ENCODE measurements at places on chromosomes 16 and 17.

DNA sequence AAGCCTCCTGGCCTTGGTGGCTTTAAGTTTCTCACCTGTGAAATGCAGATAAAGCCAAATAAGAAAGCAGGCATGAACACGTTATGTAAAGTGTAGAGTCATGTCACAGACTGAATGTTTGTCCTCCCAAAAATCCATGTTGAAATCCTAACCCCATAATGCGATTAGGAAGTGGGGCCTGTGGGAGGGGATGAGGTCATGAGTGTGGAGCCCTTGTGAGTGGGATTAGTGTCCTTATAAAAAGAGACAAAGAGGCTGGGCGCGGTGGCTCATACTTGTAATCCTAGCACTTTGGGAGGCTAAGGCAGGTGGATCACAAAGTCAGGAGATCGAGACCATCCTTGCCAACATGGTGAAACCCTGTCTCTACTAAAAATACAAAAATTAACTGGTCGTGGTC, 19.5 kb upstream of the C16orf78 start:
- peak; percentile 70 for DNase-seq

DNA sequence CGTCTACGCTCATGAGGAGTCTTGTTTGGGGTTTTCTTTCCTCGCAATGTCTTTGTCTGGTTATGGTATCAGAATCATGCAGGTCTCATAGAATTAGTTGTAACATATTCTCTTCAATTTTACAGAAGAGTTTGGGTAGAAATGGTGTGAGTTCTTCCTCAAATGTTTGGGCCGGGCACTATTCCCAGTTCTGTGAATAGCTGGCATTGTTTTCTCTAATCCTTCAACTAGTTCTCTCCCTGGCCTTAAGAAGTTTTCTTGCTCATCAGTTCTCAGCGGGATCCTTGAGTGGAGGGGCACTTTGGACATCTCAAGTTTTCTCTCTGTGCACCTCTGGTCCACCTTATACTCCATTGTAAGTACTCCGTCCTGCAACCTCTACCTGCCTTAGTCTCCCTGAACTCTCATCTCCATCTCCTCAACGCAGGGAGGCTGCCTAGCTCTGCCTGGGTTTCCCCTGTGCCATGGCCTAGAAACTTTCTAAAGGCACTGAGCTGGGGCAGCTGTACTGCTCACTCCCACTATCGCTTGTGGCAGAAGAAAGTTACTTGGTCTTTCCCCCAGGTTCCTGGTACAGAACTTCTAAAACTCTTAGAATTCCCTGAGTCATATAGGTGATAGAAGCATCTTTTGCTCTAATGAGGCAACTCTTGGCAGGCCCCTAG, 16.9 kb downstream of the NSMCE1 start:
- DNase-seq: no peak

DNA sequence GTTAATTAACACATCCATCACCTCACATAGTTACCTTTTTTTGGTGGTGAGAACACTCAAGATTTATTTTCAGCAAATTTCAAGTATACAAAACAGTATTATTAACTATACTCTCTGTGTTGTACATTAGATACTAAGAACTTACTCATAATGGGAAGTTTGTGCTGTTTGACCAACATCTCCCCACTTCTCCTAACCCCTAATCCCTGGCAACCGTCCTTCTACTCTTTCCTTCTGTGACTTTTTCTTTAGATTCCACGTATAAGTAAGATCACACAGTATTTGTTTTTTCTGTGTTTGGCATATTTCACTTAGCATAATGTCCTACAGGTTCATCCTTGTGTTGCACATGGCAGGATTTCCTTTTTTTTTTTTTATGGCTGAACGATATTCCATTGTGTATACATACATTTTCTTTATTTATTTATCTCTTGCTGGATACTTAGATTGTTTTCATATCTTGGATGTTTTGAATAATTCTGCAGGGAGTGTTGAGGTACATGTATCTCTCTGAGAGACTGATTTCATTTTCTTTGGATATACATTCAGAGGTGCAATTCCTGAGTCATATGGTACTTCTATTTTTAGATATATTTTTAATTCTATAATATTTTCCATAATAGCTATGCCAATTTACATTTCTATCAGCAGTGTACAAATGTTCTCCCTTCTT, 19.0 kb downstream of the PPM1D start:
- no peak for DNase-seq

DNA sequence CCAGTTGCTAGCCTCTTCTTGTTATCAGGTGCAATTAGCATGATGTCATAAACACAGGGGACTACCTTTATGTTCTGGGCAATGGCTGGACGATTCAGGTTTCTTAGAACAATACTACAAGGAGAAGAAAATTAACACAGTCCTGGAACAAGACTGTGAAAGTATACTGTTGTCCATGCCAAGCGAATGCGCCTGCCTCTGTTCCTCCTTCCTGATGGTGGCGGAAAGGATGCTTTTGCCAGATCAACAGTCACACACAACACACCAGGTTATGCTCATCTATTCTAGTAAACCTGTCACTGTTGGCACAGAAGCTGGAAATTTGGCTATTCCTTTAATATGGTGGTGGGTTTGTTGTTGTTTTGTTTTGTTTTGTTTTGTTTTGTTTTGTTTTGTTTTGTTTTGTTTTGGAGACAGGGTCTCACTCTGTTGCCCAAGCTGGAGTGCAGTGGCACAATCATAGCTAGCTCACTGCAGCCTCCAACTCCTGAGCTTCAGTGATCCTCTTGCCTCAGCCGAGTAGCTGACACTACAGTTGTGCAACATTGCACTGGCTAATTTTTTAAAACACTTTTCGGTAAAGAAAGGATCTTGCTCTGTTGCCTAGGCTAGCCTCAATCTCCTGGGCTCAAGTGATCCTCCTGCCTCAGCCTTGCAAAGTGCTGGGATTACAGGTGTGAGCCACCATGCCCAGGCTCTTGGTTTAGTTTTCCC, 3.1 kb upstream of the CD300LD start:
- no peak for DNase-seq

DNA sequence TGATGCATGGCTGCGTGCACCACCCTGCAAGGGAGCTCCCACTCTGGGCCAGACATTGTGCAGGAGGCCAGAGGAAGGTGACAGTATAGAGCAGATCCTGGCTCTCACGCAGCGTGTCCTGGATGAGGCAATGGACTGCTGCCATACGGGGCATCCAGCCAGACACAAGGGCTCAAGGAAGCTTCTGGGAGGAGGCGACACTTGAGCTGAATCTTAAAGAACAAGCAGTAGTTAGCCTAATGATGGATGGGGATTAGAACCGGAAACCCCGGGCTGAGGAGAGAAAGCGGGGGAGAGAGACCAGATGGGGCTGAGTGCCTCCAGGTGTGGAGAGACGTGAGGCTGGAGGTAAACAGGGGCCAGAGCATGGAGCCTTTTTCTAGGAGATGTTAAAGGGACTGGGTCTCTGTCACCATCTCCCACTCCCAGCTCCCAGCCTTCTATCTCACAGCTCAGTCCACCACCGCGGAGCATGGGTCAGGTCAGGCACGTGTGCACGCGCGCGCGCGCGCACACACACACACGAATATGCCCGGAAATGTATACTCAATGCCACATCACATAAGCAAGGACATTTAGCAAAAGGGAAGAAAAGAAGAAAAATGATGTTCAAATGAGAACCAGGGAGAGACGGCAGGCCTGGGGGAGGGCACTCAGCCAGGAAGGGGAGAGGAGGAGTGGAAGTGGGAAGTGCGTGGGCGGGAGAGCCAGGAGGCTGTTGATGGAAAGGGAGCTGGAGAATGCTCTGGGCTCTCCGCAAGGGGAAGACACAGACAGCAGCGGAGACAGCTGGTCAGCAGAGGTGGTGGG, 46.3 kb downstream of the CCDC42 start:
- peak; percentile 66 for DNase-seq

DNA sequence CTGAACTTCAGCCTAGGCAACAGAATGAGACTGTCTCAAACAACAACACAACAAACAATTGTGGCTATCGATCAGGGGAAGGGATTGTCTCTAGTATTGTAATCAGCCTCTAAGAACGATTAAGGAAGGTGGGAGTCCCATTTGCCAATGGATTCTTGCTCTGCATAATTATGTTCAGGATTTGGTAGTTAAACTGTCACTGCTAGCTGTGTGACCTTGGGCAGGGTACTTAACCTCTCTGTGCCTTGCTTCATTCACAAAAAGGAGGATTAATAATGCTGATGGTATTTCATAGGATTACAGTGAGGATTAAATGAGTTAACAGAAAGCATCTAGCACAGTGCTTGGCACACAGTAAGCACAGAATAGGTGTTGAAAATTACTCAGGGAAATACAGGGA, 6.7 kb upstream of the SSTR2 start:
- DNase-seq: no peak

DNA sequence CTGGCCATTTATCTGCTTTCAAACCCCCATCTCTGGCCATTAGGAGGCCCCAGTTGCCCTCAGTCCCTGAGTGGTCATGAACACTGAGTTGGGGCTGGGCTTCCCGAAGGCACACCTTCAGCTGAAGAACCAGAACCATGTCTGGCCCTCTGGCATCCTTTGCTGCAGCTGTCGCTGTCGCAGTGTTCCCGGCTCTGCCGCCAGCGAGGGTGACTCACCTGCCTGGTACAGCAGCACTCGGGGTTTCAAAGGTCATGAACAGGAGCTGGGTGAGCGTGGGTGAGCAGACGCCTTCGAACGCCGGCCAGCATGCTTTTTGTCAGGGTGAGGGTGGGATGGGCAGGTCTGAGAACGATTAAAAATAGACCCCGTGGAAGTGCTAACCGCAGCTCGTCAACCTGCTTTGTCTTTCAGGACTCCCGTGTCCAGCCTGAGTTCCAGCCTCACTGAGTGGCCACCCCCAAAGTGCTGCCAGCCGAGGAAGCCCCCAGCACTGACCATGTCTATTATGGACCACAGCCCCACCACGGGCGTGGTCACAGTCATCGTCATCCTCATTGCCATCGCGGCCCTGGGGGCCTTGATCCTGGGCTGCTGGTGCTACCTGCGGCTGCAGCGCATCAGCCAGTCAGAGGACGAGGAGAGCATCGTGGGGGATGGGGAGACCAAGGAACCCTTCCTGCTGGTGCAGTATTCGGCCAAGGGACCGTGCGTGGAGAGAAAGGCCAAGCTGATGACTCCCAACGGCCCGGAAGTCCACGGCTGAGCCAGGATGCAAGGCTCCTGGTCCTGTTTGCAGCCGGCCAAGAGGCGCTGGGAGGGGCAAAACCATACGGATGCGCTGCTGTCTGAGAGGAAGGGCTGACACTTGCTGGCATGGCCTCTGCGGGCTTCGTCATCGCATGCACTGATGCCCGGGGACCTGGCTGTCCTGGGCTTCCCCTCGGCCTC, 7.6 kb downstream of the SNN start:
- DNase-seq: peak; percentile 9

GRCh38 chr16:4609200-4610010, 5.3 kb downstream of the UBALD1 start:
- DNase-seq: no peak

- DNase-seq: peak; percentile 61
These were observed 919 bp downstream of the N4BP1 start for GRCh38 chr16:48608871-48609651.

DNA sequence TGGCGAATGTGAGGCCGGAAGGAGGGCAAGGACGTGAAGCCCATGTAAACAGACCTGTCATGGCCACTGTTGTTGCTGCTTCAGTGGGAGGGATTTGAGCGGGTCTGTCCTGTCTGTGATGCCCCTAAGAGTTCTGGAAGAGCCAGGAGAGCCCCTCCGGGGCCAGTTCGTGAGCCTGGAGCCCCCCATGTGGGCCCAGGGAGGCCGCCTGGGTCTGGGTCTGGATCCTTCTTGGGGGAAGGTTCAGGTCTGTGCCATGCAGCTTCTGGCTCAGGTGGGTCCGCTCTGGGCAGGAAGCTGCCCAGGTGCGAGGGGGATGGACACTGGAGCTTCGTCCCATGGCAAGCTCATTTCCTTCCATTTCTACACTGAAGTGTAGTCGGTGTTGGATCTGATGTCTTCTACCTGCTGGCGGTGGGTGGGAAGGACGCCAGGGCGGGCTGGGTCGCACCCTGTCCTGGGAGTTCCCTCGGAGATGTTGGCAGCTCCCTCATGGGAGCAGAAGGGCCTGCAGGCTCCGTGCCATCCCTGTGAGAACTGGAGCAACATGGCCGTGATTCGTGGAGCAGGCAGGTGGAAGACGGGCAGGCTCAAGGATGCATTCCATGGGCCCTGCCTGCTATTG, 11.2 kb upstream of the WFIKKN1 start:
- DNase-seq: no peak

- peak; percentile 85 for DNase-seq
These were observed 173.0 kb downstream of the KATNIP start for GRCh38 chr16:27722892-27723450.

DNA sequence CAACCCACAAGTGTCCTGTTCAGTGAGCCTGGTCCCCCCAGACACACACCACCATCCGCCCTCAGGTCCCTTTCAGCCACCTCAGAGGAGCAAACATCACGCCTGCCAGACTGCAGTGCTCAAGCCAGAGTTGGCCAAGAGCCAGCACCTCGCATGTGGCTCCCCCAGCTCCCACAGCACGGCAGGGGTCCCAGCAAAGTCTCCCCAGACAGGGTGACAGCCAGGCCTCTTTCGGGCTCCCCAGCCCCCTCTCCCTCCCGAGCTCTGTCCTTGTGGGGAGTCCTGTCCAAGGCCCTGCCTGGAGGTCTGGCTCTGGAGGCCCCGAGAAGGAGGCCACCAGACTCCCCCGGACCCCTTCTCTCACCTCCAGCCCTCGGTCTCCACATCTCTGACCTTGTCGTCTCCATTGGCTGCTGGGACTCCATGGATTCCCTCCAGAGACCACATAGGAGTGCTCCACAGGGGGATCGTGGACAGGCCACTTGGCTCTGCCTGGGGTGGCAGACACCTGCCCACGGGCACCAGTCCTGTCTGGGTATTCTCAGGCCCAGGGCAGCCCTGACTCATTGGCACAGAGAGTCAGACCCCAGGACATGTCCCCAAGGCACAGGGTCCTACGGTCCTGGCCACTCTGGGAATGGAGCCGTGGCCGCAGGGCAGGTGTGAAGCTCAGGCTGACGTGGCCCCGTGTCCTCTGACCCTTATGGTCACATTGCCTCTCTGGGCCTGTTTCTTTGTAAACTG, 1.8 kb upstream of the MYADML2 start:
- no peak for DNase-seq

DNA sequence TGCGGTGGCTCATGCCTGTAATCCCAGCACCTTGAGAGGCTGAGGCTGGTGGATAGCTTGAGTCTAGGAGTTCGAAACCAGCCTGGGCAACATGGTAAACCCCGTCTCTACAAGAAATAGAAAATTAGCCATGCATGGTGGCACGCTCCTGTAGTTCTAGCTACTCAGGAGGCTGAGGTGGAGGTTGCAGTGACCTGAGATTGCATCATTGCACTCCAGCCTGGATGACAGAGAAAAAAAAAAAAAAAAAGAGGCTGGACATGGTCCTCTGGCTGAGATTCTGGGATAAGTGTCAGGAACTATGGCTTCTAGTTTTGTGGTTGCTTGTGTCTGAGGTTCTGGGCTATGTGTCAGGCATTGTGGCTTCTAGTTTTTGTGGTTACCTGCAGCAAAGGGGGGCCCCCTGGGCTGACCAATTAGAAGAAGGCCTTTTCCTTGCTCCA, 7.0 kb downstream of the KSR1 start:
- DNase-seq: no peak

DNA sequence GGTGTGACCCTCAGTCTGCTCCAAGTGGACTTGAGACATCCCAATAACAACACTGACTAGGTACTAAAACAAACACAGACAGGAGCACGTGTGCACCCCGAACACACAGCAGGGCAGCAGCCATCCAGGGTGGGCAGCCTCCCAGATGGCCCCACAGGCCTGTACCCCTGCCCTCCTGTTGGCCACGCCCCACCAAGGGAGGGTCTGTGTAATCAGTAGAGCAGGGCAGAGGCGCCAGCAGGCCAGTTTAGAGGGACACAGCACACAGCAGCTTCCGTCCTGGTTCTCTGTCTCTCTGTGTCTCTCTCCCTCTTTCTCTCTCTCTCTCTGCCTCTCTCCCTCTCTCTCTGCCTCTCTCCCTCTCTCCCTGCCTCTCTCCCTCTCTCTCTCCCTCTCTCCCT, 21.4 kb downstream of the ACTG1 start:
- peak; percentile 60 for DNase-seq

All from NCI-H524 (cell line).